ENCODE measurements at places on chromosomes 2 and 18.
A peak's percentile ranks its signal among the peaks of the same experiment; 100 is the strongest.

GRCh38 chr2:78845664-78846185, 179.8 kb upstream of the REG3G start:
- no peak for DNase-seq

GRCh38 chr2:8682719-8683667, 1.1 kb downstream of the ID2 start:
- DNase-seq = no peak

GRCh38 chr2:67159929-67160328, 237.2 kb upstream of the ETAA1 start:
- DNase-seq = no peak

- peak; percentile 73 for DNase-seq
Observed at GRCh38 chr2:20012282-20013125, at the start of gene MATN3. Gene MATN3 (minus strand): TSS chr2:20012668. CDS start chr2:20012631, 37 bp downstream.

DNA sequence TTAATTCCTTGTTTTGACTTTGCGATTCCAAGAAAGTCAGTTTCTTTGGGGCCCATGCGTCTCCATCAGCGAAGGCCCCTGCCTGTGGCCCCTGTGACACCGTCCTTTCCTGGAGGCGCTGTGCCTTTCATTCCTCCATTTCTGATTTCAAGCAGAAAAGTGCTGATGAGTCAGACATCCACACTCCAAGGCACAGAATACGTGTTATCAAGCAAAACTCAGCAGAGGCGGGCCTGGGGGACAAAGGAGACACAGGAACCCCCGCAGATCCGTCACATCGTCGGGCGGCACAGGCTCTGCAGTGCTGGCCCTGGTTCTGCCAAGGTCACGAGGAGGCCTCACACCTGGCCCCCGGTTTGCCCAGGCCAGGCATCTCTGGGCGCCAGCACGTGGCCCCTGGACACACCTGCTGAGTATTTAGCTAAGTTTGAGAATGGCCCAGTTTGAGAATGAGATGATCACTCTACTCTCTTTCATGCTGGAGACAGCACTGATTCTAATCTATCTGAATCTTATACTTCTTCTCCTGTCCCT, 7.2 kb upstream of the SALL3 start:
- peak; percentile 47 for DNase-seq

DNA sequence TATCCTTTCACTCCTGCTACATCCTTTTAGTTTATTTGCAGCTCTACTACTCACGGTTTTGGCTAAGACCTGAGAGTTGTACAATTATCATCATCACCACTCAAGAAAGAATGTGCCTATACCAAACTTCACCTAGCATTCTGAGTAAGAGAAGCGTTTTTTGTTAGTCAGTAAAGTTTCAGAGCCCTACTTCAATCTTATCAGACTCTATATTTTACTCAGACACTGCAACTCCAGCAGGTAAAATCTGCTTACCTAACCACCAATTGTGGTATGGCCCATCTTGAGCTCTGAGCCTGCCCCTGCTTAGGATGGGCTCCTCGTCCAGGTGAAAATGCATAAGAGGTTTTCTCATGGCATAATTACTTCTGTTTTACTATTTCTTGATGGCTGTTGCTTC, 37.1 kb downstream of the ICOS start:
- DNase-seq = no peak

GRCh38 chr2:36455788-36456187, 100.2 kb downstream of the CRIM1 start:
- DNase-seq = no peak

GRCh38 chr2:17971531-17972125, 93.2 kb downstream of the KCNS3 start:
- DNase-seq = no peak

- no peak for DNase-seq
Observed at GRCh38 chr2:24791452-24791851, 1.7 kb downstream of the PTRHD1 start.

GRCh38 chr2:120559401-120559800, 176.3 kb upstream of the GLI2 start:
- no peak for DNase-seq

GRCh38 chr18:47274961-47275360, 23.5 kb upstream of the SKOR2 start:
- DNase-seq = no peak

DNA sequence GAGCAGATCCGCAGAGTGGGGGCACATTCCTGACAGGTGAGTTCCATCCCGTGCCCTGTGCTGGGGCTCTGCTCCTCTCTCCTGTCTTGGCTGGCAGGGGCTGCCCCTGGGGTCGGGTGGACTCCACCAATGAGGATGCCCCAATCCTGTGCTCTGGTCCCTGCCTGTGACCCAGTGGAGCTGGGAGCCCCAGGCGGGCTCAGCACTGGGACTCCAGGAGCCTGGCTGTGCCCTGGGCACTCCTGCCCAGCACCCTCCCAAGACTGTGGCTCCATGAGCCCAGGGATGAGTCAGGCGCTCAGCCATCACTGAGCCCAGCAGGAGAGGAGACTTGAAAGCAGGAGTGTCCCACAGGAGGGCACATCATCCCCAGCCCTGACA, 53.9 kb downstream of the MBP start:
- no peak for DNase-seq

DNA sequence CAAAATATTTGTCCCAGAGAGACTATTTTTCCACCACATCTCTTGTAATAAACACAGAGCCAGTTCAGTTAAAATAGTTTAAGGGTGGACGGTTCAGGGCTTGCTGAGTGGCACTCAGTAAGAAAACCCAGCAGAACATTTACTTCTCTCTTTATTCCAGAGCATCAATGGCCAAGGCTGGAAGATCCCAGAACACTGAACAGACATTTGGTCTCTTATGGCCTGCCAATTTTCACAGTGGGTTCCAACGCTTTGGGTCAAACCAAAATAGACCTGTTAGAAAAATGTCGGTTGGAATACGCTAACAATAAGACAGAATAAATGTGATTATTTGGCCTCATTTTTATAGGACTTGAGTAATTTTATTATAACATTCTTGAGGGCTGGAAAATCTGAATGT, 580.3 kb upstream of the TMEFF2 start:
- DNase-seq = no peak

GRCh38 chr2:80351231-80351630, 46.7 kb upstream of the LRRTM1 start:
- no peak for DNase-seq

GRCh38 chr2:112572005-112572404, 12.4 kb upstream of the CHCHD5 start:
- DNase-seq = no peak

GRCh38 chr2:100137318-100137717, 5.1 kb downstream of the AFF3 start:
- DNase-seq = no peak

GRCh38 chr2:137287913-137288639, 522.7 kb downstream of the THSD7B start:
- DNase-seq = no peak

- no peak for DNase-seq
Observed at GRCh38 chr2:155070489-155070888, 372.0 kb downstream of the KCNJ3 start.

- DNase-seq = no peak
Observed at GRCh38 chr2:96859099-96859649, 1.4 kb upstream of the ANKRD39 start.

DNA sequence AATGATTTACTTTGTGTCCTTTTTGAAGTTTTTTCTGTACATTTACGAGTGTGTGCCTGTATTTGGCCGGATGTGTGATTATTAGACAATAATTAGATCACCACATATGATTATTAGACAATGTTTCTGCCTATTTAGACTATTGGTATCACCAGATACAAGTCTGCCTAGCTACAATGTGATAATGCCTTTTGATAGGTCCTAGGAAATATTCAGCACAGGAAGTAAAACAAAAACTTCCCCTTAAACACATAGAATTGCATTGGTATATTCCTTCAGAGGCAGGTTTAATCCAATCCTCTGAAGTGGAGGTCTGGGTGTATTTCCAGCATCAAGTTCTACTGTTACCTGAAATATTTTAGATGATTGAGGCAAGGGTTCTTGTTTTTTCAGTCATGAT, 275.1 kb downstream of the TGIF1 start:
- no peak for DNase-seq

- no peak for DNase-seq
Observed at GRCh38 chr18:56748698-56749268, 97.6 kb downstream of the WDR7 start.

GRCh38 chr2:240967681-240968621, 30.5 kb upstream of the SNED1 start:
- DNase-seq = no peak

DNA sequence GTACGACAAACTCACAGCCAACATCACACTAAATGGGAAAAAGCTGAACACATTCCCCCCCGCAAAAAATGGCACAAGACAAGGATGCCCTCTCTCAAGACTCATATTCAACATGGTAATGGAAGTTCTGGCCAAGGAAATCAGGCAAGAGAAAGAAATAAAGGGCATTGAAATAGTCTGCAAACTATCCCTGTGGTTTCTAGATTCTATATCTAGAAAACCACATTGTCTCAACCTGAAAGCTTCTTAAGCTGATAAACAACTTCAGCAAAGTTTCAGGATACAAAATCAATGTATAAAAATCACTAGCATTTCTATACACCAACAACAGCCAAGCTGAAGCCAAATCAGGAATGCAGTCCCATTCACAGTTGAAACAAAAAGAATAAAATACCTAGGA, 294.6 kb upstream of the CYP26B1 start:
- no peak for DNase-seq

Data from H1 (cell line).